ENCODE measurements at places on chromosomes 3 and 15. TPM values are rescaled to one million over a fixed set of nuclear protein-coding genes. Genes with fewer than 3 reads are reported as not detected.

UROC1 gene
- not detected for total RNA-seq

PLCL2 gene
- total RNA-seq: 71.1 TPM

CCRL2 gene
- total RNA-seq: not detected

SLC9C1 gene
- not detected for total RNA-seq

IL5RA gene
- total RNA-seq: not detected

TM6SF1 gene
- not detected for total RNA-seq

PPARG gene
- total RNA-seq: 0.37 TPM

ACP3 gene
- not detected for total RNA-seq

C3orf20 gene
- total RNA-seq: not detected

GNAT1 gene
- total RNA-seq: not detected

All from glutamatergic neuron (in vitro differentiated cells).